ENCODE measurements at places on chromosomes 6 and 20. TPM values are rescaled to one million over a fixed set of nuclear protein-coding genes. Genes with fewer than 3 reads are reported as not detected.

Gene LYRM2
- 46.2 TPM for total RNA-seq

Gene NNAT
- 0.33 TPM for total RNA-seq

Gene HRH3
- total RNA-seq, result not detected

Gene MRPS18B
- 103 TPM for total RNA-seq

Gene UBD
- 2.5 TPM for total RNA-seq

Gene SLC22A16
- total RNA-seq, result not detected

GRCh38 chr20:25341716-25342680 lies 48.6 kb downstream of the ABHD12 start:
- peaks cover 5% of the 10 kb centered on the region for H3K36me3 ChIP-seq
- no peak for DNase-seq
- H3K4me1 ChIP-seq, result peaks cover 5% of the 10 kb centered on the region
- H3K27me3 ChIP-seq, result no peaks in the 10 kb centered on the region
- no peak overlapping the region for H3K27ac ChIP-seq

GRCh38 chr6:103140308-103141027 lies 1719.3 kb downstream of the HACE1 start:
- DNase-seq, result no peak
- no peaks in the 10 kb centered on the region for H3K36me3 ChIP-seq
- no peak overlapping the region for H3K27ac ChIP-seq
- H3K4me3 ChIP-seq, result no peak overlapping the region

DNA sequence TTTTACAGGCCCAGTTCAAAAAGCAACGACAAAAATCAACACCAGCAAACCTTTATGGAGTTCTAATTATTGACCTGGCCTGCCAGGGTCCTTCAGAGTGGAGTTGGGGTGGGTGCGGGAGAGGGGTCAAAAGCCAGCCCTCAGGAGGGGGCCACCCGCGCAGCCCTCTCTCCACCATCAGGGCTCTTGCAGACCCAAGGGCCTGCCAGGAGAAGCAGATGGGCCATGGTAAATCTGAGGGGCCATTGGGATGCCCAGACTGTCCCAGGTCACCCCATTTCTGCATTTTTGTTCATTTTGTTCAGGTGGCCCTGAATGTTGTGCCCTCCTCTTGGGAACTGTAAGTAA lies 88.4 kb downstream of the DHX35 start:
- no peaks in the 10 kb centered on the region for H3K27me3 ChIP-seq
- H3K4me3 ChIP-seq, result peak overlapping the region; percentile 73
- H3K27ac ChIP-seq, result no peak overlapping the region
- DNase-seq, result no peak
- peaks cover 9% of the 10 kb centered on the region for H3K4me1 ChIP-seq

GRCh38 chr6:84977363-84977705 lies 212.9 kb upstream of the TBX18 start:
- no peak overlapping the region for H3K27ac ChIP-seq
- no peaks in the 10 kb centered on the region for H3K4me1 ChIP-seq
- no peak for DNase-seq
- H3K27me3 ChIP-seq, result no peaks in the 10 kb centered on the region
- no peaks in the 10 kb centered on the region for H3K36me3 ChIP-seq
- no peak overlapping the region for H3K4me3 ChIP-seq

- DNase-seq, result no peak
- no peaks in the 10 kb centered on the region for H3K36me3 ChIP-seq
- H3K27ac ChIP-seq, result no peak overlapping the region
These were observed 31.8 kb downstream of the ZDHHC14 start for GRCh38 chr6:157412791-157413190.

GRCh38 chr20:4135385-4136077 lies 120.2 kb upstream of the RNF24 start:
- no peaks in the 10 kb centered on the region for H3K27me3 ChIP-seq
- H3K4me1 ChIP-seq, result no peaks in the 10 kb centered on the region
- no peak for DNase-seq
- H3K4me3 ChIP-seq, result no peak overlapping the region

DNA sequence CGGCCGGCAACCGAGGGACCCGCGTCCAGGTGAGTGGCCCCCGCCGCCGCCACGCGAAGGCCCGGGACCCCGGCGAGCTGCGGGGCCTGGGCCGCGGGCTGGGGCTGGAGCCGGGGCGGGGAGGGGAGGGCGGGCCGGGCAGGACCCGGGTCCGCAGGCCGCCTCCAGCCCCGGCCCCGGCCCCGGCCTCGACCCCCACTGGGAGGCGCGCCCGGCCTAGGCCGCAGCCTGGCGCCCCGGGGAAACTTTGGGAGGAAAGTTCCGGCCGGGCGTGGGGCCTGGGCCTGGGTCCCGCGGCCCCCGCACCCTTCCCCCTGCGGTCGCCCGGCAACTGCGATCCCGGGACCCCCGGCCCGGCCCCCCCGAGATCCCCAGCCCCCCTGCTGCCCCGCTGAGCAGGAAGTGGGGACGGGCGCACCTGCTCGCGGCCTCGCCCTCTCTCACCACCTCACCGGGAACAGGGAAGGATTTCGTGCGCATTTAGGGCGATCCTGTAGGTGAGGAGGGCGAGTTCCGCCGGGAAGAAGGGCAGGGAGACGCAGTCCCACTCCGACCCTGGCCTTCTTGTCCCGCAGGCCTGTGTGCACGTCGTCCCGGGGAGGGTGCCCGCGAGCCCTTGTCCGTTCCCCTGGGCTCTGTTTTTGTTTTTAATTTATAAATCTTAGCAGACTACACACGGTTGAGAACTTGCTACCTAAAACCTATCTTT lies 402 bp downstream of the OSBPL2 start:
- no peaks in the 10 kb centered on the region for H3K36me3 ChIP-seq
- H3K27ac ChIP-seq, result peak overlapping the region; percentile 54

GRCh38 chr20:51574248-51575033 lies 31.9 kb upstream of the NFATC2 start:
- H3K27me3 ChIP-seq, result no peaks in the 10 kb centered on the region
- no peaks in the 10 kb centered on the region for H3K4me1 ChIP-seq
- H3K36me3 ChIP-seq, result no peaks in the 10 kb centered on the region

- DNase-seq, result no peak
- no peaks in the 10 kb centered on the region for H3K36me3 ChIP-seq
- no peak overlapping the region for H3K27ac ChIP-seq
- H3K4me3 ChIP-seq, result no peak overlapping the region
- H3K4me1 ChIP-seq, result no peaks in the 10 kb centered on the region
These were observed 736.9 kb downstream of the QKI start for GRCh38 chr6:164151161-164152120.

DNA sequence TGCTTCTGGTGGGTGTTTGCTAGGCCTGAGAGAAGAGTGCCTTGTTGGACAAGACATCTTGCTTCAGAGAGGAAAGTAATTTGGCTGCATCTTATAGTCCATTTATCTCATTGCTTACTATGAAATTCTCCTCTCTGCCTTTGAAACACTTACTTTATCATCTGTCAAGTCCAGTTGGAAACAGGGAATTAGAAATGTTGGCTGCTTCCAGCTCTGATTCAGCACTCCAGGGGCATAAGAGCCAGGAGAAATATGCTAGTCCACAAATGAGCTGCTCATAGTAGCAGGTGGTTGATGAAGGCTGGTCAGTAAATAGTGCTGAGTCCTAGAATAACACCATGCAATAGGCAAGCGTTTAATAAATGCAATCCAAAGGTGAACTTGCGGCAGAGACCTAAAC lies 227.1 kb downstream of the SLC35F1 start:
- no peaks in the 10 kb centered on the region for H3K36me3 ChIP-seq
- H3K4me3 ChIP-seq, result no peak overlapping the region
- DNase-seq, result no peak
- H3K4me1 ChIP-seq, result no peaks in the 10 kb centered on the region
- no peaks in the 10 kb centered on the region for H3K27me3 ChIP-seq

DNA sequence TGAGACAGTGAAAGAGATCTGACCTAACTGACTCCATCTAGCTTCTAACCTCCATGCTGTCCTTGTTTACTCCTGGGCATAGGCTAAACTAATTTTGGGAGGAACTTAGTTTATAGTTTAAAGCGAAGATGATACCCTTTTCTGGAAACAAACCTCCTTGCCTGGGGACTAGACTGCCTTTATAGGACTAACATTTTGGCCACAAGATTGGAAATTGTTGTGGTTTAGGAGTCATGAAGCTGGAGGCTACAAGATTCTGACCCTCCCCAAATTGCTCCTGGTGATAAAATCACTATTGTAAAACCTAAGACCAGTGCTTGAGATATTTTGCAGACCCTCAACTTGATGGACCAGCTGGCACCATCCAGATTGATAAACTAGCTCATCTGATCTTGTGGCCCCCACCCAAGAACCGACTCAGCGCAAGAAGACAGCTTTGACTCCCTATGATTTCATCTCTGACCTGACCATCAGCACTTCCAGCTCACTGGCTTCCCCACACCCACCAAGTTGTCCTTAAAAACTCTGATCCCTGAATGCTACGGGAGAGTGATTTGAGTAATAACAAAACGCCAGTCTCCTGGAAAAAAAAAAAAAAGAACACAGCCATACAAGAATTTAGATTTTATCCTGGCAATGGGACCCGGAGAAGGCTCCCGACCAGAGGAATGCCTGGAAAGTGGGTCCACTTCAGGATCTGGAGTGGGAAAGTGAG lies 63.0 kb downstream of the ABHD12 start:
- H3K36me3 ChIP-seq, result no peaks in the 10 kb centered on the region
- no peaks in the 10 kb centered on the region for H3K27me3 ChIP-seq
- H3K4me1 ChIP-seq, result no peaks in the 10 kb centered on the region
- H3K27ac ChIP-seq, result no peak overlapping the region
- H3K4me3 ChIP-seq, result no peak overlapping the region
- DNase-seq, result no peak

- no peaks in the 10 kb centered on the region for H3K4me1 ChIP-seq
- no peak overlapping the region for H3K27ac ChIP-seq
- no peak for DNase-seq
- no peaks in the 10 kb centered on the region for H3K27me3 ChIP-seq
These were observed 159.5 kb downstream of the SOD2 start for GRCh38 chr6:159533568-159533967.

GRCh38 chr6:39979461-39980328 lies 45.4 kb upstream of the MOCS1 start:
- no peaks in the 10 kb centered on the region for H3K4me1 ChIP-seq
- H3K4me3 ChIP-seq, result no peak overlapping the region
- no peak for DNase-seq
- H3K27ac ChIP-seq, result no peak overlapping the region

- peak overlapping the region; percentile 38 for H3K27ac ChIP-seq
- DNase-seq, result peak; percentile 22
- peak overlapping the region; percentile 59 for H3K4me3 ChIP-seq
- peaks cover 31% of the 10 kb centered on the region for H3K4me1 ChIP-seq
- no peaks in the 10 kb centered on the region for H3K36me3 ChIP-seq
- H3K27me3 ChIP-seq, result no peaks in the 10 kb centered on the region
These were observed 25.3 kb downstream of the BFSP1 start for GRCh38 chr20:17505636-17506517.

- no peaks in the 10 kb centered on the region for H3K4me1 ChIP-seq
- no peak overlapping the region for H3K4me3 ChIP-seq
- DNase-seq, result no peak
- no peak overlapping the region for H3K27ac ChIP-seq
- no peaks in the 10 kb centered on the region for H3K36me3 ChIP-seq
These were observed 12.5 kb upstream of the RNF217 start for GRCh38 chr6:124949706-124950105.

DNA sequence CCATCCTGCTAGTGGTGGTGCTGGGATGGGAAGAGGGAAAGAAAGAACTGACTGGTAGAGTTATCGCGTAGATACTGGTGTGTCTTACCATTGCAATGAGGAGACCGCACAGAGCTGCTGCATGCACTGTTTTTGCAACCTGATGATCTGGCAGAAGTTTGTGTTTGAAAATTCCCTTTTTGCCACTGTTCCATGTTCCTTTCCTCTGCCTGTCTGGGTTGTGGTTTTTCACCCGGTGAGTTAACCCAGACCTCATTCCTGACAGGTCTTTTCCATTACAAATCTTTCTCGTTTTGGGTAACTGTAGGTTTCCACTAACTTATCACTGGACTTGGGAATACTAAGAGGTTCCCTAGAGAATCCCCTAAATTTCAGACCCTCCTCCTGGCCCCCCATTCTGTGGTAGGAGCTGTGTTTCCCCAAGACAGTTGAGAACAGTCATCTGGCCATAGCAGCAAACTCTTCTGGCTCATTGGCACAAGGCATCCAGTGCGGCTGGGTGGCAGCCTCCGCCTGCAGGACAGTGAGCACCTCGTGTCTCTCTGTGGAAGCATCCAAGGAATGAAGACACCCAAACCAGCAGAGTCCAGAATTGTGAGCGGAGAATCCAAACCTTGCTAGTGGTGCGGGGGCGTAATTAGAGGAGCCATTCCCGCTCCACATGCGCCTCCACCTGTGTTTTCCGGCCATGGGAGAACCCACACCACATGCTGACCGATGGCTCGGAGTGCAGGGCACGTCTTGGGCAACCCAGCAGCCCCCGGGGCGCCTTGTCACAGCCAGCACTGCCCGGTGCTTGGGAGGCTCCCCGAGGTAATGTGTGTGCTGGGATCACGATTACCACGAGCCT lies 32.8 kb downstream of the ERMARD start:
- H3K27ac ChIP-seq, result no peak overlapping the region
- no peak overlapping the region for H3K4me3 ChIP-seq
- no peak for DNase-seq

GRCh38 chr6:51118792-51119191 lies 300.1 kb downstream of the TFAP2B start:
- H3K4me3 ChIP-seq, result no peak overlapping the region
- H3K36me3 ChIP-seq, result no peaks in the 10 kb centered on the region
- H3K27ac ChIP-seq, result no peak overlapping the region
- no peaks in the 10 kb centered on the region for H3K4me1 ChIP-seq
- no peaks in the 10 kb centered on the region for H3K27me3 ChIP-seq
- no peak for DNase-seq

GRCh38 chr6:170044836-170045562 lies 245.9 kb downstream of the DLL1 start:
- no peaks in the 10 kb centered on the region for H3K36me3 ChIP-seq
- no peaks in the 10 kb centered on the region for H3K27me3 ChIP-seq
- no peak overlapping the region for H3K27ac ChIP-seq
- DNase-seq, result no peak
- H3K4me1 ChIP-seq, result no peaks in the 10 kb centered on the region

DNA sequence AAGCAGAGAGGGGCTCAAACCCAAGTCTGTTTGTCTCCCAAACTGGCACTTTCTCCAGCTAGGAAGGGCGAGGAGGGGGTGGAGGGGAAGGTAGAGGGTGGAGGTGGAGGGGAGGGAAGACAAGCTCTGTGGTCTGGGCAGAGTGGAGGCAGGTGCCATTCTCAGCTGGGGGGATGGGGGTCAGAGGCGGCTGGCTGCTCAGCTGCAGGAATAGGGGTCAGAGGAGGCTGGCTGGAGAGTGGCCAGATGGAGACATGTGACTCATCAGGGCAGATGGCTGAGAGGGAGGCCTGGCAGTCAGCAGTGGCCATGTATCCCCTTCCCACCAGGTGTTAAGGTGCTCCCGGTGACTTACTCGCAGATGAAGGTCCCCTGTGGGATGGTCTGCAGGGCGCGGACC lies 3.5 kb upstream of the SLC44A4 start:
- DNase-seq, result no peak
- H3K27ac ChIP-seq, result no peak overlapping the region
- H3K4me1 ChIP-seq, result no peaks in the 10 kb centered on the region
- H3K36me3 ChIP-seq, result peaks cover 36% of the 10 kb centered on the region
- H3K27me3 ChIP-seq, result no peaks in the 10 kb centered on the region

- H3K36me3 ChIP-seq, result no peaks in the 10 kb centered on the region
- no peak overlapping the region for H3K27ac ChIP-seq
- no peaks in the 10 kb centered on the region for H3K27me3 ChIP-seq
- DNase-seq, result no peak
These were observed 175.2 kb downstream of the CDKAL1 start for GRCh38 chr6:20709451-20709850.

- no peaks in the 10 kb centered on the region for H3K27me3 ChIP-seq
- no peak overlapping the region for H3K27ac ChIP-seq
- no peaks in the 10 kb centered on the region for H3K36me3 ChIP-seq
- no peaks in the 10 kb centered on the region for H3K4me1 ChIP-seq
- DNase-seq, result no peak
These were observed 98.3 kb downstream of the ELOVL5 start for GRCh38 chr6:53250176-53251032.

GRCh38 chr6:166786704-166787293 lies 159.7 kb upstream of the RPS6KA2 start:
- DNase-seq, result no peak
- no peak overlapping the region for H3K27ac ChIP-seq
- H3K27me3 ChIP-seq, result no peaks in the 10 kb centered on the region
- no peaks in the 10 kb centered on the region for H3K36me3 ChIP-seq
- no peak overlapping the region for H3K4me3 ChIP-seq

Data from CD8-positive, alpha-beta memory T cell (primary cell).